Ureter (tissue), 1 donor: ENCODE measurements at places on chromosomes 5 and 9. TPM values are rescaled to one million over a fixed set of nuclear protein-coding genes. Genes with fewer than 3 reads are reported as not detected.

Gene MCC
- 88.8 TPM for total RNA-seq

Gene RABEPK
- total RNA-seq: 20.3 TPM

Gene OR1N2
- total RNA-seq: not detected

Gene CTNND2
- total RNA-seq: 8.0 TPM

Gene SYK
- total RNA-seq: 52.9 TPM

Gene DCAF12
- total RNA-seq: 31.6 TPM
